GM23248 (cell line): ENCODE measurements at places on chromosomes 4 and X. TPM values are rescaled to one million over a fixed set of nuclear protein-coding genes. Genes with fewer than 3 reads are reported as not detected.

CFP gene
- 1.4 TPM in 1 of 2 replicates, not detected in the other for total RNA-seq

BEND4 gene
- total RNA-seq: not detected in 2 replicates

CRLF2 gene
- not detected in 2 replicates for total RNA-seq

DGAT2L6 gene
- not detected in 2 replicates for total RNA-seq

SPON2 gene
- total RNA-seq: 3.4 and 6.2 TPM in 2 replicates

MAPK10 gene
- total RNA-seq: 0.89 and 1.3 TPM in 2 replicates

KCTD8 gene
- not detected in 2 replicates for total RNA-seq

HAUS3 gene
- total RNA-seq: 10.2 and 14.9 TPM in 2 replicates

CCNA2 gene
- 45.3 and 47.7 TPM in 2 replicates for total RNA-seq

LRRC66 gene
- 0.32 and 0.51 TPM in 2 replicates for total RNA-seq

GLRA2 gene
- total RNA-seq: 0.22 TPM in 1 of 2 replicates, not detected in the other

HTR2C gene
- not detected in 2 replicates for total RNA-seq

ZCCHC18 gene
- 1.4 TPM in 1 of 2 replicates, not detected in the other for total RNA-seq

GRCh38 chr4:77692847-77693432, 87.3 kb downstream of the CXCL13 start:
- no peak for DNase-seq

- peak; percentile 36 for DNase-seq
Observed at GRCh38 chrX:15497865-15498264, 2.7 kb upstream of the BMX start.

- no peak for DNase-seq
Observed at GRCh38 chrX:151634937-151635336, 60.3 kb upstream of the PRRG3 start.

GRCh38 chr4:61245069-61245714, 45.1 kb downstream of the ADGRL3 start:
- no peak for DNase-seq

DNA sequence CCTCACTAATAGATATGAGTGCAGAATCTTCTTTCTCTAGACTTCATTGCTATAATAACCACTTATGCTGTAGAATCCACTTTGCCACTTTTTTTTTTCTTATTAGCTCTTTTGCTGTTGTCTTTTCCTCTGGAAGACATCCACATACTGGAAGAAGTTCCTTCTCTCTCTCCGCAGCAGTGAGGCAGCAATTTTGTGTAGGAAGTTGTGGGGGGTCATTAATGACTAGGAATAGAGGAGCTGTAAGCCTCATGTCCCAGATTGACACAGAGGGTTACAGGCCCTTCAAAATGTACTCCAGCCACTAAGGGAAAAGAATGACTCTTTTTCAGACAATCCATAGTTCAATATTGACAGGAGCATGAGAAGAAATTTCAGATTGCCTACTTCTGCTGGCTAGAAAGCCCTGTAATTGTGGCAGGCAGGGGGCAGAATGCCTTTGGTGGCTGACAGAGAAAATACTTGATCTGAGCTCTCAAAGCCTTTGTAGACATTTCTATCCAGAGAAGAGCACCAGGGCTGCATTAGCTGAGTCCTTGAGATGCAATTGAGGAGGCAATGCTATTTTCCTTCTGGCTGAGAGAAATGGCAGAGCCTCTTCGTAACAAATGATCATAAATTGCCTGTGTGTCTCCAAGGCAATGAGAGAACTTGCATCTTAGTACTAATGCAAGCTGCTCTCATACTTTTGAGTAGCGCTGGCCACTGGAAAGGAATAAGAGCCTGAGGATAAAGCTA, 856.2 kb downstream of the STIM2 start:
- no peak for DNase-seq

DNA sequence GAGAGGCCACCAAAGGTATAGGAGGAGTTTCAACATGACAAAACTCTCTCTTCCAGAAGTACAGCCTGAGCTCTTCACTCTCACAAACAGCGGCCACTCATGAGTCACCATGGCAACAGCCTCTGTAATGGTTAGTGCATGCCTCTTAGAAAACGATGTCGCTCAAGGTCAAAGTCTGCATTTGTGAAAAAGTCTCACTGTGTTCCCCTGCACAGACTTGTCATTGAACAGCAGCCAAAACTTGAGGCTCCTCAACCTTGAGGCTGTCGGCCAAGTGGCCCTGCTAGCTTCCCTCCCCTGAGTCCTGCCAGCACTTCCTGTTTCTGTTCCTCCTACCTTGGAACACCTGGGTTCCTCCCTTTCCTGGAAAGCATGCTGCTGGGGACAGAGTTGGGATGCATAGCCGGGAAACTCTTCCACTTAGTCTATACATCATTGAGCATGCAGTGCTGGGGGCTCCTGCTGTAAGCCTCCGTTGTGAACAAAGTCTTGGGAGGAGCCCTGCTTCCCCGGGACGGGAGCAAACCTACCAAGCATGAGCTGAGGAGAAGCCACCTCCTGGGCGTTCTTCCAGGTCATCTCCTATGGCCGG, 66.6 kb downstream of the ING2 start:
- peak; percentile 42 for DNase-seq

- peak; percentile 98 for DNase-seq
Observed at GRCh38 chr4:38667085-38667893, 3.3 kb downstream of the KLF3 start.

- peak; percentile 58 for DNase-seq
Observed at GRCh38 chr4:93764639-93765246, 63.8 kb upstream of the ATOH1 start.

DNA sequence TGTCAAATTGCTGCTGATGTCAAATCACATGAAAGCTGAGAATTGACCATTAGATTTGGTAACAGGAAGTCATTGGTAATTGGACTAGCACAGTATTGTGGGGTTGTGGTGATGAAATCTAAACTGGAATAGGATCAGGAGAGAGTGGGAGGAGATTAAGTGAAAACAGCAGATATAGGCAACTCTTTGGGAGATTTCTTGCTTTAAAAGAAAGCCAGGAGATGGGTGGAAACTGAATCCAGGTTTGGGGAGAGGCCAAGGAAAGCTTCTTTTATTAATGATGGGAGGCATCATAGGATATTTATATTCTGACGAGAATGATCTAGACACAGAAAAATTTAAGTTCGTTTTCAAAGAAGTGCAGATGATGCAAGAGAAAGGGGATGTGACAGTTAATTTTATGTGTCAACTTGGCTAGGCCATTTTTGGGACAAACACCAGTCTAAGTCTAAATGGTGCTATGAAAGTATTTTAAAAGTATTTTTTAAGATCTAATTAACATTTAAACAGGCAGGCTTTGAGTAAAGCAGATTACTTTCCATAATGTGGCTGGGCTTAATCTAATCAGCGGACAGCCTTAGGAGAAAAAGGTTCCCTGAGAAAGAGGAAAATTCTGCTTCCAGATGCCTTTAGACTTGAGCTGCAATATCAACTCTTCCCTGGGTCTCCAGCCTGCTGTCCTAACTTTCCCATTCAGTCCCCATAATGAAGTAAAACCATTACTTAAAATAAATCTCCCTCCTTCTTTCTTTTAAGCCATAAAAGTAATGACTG, 24.7 kb downstream of the SEC24D start:
- peak; percentile 90 for DNase-seq

GRCh38 chr4:176834531-176834930, 41.8 kb upstream of the VEGFC start:
- no peak for DNase-seq

DNA sequence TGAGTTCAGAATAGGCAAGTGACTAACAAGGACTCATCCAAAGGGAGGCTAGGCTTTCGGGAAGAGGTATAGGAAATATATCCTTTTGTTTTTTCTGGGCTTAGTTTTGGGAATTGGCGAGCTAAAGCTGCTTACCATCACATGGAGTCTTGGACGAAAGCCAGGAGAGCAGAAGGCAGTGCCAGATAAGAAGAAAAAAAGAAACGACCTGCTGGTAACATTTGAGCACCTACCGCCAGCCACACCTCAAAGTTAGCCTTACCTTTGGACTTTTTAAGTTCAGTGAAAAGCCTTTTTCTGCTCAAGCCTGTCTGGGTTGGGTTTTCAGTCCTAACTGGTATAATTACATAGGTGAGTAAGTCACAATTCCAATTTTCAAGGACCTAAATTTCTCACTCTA, 85.1 kb upstream of the LCORL start:
- DNase-seq: no peak

GRCh38 chr4:304969-305680, at the start of gene ZNF732:
TSS of gene ZNF732 (minus strand) at chr4:305474. CDS start at chr4:305310, 164 bp downstream.
- peak; percentile 84 for DNase-seq

GRCh38 chr4:119693126-119693525, 64.5 kb upstream of the PDE5A start:
- DNase-seq: peak; percentile 18

DNA sequence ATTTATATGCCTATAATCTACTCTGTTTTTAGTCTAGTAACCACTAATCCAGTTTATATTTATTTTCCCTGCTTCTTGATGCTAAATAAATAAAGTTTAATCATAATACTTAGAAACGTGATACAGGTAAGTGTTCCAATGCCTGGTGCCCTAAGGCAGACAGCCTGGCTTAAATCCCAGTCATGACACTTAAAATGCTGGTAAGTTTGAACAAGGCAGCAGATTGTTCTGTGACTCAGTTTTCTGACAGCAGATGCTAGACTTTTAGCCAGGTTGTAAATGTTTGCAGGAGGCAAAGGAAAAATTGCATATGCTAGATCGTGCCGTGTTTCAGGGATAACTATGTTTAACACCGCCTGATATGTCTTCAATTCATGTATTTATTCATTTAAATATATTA, 2661.6 kb downstream of the PCDH7 start:
- DNase-seq: no peak

DNA sequence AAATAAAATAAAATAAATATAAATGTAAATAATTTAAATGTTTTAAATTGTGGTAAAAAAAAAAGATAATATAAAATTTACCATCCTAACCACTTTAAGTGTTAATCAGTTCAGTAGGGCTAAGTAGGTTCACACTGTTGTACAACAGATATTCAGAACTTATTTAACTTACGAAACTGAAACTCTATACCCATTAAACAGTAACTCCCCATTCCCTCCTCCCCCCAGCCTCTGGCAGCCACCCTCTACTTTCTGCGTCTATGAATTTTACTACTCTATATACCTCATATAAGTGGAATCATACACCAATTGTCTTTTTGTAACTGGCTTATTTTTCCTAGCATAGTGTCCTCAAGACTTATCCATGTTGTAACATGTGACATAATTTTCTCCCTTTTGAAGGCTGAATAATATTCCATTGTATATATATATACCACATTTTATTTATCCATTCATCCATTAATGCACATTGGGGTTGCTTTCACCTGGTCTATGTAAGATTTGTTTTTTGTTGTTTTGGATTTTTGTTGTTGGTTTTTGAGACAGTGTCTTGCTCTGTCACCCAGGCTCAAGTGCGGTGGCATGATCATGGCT, 32.5 kb upstream of the ELF2 start:
- DNase-seq: no peak

DNA sequence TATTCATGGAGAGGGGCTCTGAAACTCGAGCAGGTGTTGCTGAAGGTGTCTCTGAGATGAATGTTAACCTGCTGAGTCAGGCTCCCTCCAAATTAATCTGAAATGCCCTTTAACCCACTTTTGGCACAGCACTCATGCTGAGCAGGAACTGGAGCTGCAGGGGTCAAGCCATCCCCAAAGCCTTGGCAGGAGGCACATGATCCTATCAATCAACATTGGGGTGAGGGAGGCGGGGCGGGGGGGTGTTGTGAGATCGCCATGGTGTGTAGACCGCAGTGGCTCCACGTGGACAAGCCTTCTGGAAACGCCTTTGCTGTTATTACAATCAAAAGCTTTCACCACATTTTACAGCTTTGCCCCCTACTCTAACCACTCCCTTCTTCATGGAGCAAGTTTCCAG, 16.5 kb downstream of the ENPP6 start:
- no peak for DNase-seq
